ENCODE measurements at places on chromosomes 3 and 15. TPM values are rescaled to one million over a fixed set of nuclear protein-coding genes. Genes with fewer than 3 reads are reported as not detected.

The NR2E3 gene
- not detected for total RNA-seq

The GASK1A gene
- 3.6 TPM for total RNA-seq

The CP gene
- 61.9 TPM for total RNA-seq

The SENP7 gene
- total RNA-seq = 28.6 TPM

The EIF5A2 gene
- 4.2 TPM for total RNA-seq

The EFCC1 gene
- total RNA-seq = 3.8 TPM

The GPR62 gene
- not detected for total RNA-seq

The UBAP1L gene
- total RNA-seq = 5.7 TPM

The EOGT gene
- total RNA-seq = 39.9 TPM

The CD80 gene
- 4.4 TPM for total RNA-seq
